ENCODE measurements at places on chromosomes 5 and 9.

- no peak for DNase-seq
Measured at GRCh38 chr9:81823672-81824554, 104.3 kb upstream of the SPATA31D4 start.

DNA sequence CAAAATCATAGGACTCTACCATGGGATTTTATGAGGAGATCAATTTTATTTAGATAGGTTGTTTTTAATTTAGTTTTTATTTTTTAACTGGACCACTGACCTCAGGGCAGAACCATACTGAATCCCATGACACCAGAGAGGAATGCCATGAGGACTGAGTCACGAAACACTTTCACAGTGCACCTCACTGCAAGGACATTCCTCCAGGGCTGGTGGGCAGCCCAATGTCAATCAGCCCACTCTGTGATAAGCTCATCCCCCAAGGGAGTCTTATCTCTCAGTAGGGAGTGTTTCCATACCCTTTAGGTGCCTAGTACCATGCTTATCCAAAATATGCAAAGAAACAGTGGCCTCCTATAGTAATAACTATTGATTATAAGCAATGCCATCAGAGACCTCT is 224.5 kb upstream of the CDH6 start:
- DNase-seq = no peak

DNA sequence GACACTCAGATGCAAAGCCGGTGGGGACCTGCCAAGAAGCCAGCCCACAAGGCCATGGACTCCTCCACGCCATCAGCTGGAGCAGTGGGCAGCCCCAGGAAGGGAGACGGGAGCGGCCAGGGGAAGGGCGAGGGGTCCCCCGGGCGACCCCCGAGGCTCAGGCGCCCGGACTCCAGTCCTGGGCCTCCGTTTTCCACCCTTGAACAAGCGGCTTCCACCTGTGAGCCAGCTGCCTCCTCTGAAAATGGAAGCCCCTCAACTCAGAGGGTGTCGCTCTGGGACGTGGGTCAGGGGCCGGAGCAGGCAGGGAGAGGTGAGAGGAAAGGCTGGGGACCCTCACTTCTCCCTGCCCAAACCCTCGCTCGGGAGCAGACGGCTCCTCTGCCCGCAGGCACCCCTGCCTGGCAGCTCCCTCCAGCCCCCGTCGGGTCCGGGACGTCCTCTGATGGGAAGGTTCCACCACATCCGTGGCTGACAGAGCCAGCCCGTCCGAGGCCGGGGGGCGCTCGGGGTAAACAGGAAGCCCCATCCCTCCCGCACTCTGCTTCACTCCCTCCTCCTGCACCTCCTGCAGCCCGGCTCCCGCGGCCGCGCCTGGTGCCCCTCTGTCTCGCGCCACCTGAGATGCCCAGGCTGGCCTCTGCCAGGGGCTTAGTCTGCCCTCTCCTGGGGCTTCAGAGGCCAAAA is 3.7 kb upstream of the EGFL7 start:
- no peak for DNase-seq

- DNase-seq = no peak
Measured at GRCh38 chr5:37740331-37741066, 99.3 kb downstream of the GDNF start.

DNA sequence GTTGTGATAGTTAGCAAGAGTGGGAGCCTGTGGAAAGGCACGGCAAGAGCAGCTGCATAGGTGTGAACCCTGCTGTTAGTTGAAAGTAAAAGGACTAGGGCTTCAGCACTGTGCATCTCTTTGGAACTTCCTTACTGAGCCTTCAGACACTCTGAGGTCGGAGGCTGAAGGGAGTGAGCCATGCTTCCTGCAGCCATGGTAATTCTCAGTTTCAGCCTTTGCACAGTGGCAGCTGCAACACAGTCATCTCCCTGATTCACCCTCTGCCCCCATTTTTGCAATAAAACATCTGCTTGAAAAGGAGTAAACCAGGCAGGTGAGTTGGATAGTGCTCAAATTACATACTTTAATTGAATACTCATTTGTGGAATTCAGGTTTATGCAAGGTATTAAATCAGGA is 6.5 kb upstream of the TLE4 start:
- DNase-seq = no peak
